Left ventricle myocardium inferior (tissue), 1 donor: ENCODE measurements at places on chromosomes 1 and 21.
A peak's percentile ranks its signal among the peaks of the same experiment; 100 is the strongest.

DNA sequence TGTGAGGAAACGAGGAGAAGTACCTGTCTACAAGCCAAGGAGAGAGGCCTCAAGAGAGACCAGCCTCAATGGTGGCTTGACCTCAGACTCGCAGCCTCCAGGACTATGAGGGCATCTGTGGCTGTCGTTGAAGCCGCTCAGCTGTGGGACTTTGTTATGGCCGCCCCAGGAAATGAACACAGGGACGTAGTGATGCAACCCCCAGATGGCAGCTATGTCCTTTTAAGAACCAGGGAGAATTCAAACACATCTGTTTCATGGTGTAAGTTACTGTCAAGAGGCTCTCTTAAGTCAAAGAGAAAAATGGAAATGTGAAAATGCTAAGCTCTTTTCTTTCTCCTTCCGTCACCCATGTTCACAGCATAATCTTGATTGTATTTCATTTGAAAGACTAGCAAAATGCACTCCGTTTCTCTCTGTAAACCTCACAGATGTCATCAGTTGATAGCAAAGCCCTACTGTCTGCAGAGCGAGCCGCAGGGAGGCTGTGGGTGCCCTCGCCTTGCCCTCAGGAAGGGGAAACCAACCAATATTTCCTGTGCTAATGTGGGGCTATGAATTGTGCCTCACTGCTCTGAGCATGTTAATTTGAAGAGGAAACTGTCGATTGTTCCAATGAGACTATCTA, 21.3 kb downstream of the UBASH3A start:
- DNase-seq = no peak

DNA sequence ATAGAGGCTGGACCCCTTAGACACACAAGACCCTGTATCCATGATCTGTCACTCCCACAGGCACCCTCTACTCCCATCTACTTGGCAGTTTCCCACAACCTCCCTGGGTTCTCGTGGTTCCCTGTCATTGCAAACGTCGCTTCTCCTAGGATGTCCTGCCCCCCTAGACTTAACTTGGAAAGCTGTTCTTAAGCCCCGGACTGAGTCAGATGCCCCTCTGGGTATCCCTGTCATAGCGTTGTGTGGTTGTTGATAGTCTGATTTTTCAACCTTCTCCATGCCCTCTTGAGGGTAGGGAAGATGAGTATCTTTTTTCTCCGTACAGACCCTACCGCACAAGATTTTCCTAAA, 11.8 kb downstream of the RCC1 start:
- DNase-seq = no peak

- DNase-seq = no peak
These were observed 137.0 kb downstream of the LRRC53 start for GRCh38 chr1:74375376-74375775.

GRCh38 chr1:9075022-9075421, 5.6 kb upstream of the SLC2A5 start:
- no peak for DNase-seq

GRCh38 chr1:206464456-206464964, 5.8 kb upstream of the IKBKE start:
- DNase-seq = no peak

DNA sequence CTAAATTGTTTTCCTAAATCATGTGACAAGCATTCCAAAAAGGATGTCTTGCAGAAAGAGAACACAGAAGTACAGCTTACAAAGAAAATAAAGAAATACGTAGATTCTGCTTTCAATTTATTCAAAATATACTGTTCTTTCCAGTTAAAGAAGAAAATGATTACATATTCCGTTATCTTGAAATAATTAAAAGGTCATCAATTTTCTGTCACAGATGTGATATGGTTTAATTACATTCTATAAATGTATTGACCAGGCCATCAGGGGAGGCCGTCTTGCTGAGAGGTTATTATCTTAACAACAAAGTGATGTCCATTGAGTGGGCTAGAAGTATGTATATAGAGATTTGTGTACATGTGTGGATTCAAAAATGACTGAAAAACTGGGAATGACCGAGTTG, 432.9 kb downstream of the SETD4 start:
- DNase-seq = no peak

GRCh38 chr1:176157995-176158394, 49.1 kb downstream of the COP1 start:
- DNase-seq = no peak

DNA sequence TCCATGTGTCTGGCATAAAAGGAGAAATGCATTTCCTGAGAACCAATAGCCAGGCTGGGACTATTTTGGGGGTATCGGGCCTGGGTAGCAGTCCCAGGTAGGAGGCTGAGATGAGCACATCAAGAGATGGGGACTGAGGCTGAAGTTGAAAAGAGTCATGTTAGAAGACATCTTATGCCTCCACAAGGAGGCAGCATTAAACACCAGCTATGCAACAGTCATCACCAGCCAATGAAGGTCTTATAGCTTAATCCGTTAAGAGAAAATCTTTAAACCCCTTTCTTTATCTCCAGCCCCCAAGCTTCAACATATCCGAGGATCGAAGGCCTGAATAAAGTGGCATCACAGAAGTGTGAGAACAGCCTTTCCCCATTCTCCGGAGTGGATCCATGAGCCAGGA, 640.7 kb upstream of the PTBP2 start:
- DNase-seq = no peak

GRCh38 chr1:9753121-9753531, 70.6 kb downstream of the CLSTN1 start:
- peak; percentile 41 for DNase-seq

- DNase-seq = no peak
These were observed 14.6 kb downstream of the SEMA6C start for GRCh38 chr1:151131701-151132334.

GRCh38 chr1:115364780-115365155, 26.7 kb upstream of the NGF start:
- no peak for DNase-seq

DNA sequence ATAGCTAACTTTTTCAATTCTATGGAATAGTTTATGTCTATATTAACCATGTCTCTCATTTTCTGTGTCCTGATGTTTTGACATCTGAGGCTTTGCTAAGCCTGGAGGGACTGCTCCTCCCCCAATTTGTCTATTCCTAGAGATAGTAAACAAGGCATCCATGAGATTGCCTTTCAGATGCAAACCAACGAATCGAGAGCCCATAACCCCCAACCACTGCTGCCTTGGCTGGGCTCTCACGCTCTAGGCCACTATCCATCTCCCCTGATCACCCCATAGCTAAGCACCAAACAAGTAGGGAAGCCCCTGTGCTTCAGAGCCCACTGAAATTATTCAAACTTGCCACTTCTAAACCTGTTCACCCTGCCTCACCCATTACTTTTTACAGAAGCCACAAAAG, 437.7 kb downstream of the SETD4 start:
- no peak for DNase-seq

DNA sequence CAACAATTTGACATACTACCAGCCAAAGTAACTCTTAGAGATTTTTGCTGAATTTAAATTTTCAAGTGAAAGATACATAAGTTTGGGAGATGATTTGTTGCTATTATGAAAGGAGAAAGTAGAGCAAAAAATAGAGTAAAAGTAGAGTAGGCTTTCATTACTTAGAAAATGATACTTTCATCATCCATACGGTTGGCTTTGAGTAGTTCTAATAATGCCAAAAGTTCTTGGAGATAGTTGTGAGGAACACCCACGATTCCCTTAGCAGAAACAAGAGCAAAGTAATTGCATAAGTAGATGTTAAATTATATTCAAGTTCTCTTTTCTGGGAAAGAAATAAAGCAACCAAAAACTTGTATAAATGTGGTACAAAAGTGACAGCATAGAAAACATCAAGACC, 95.0 kb upstream of the VAV3 start:
- no peak for DNase-seq

DNA sequence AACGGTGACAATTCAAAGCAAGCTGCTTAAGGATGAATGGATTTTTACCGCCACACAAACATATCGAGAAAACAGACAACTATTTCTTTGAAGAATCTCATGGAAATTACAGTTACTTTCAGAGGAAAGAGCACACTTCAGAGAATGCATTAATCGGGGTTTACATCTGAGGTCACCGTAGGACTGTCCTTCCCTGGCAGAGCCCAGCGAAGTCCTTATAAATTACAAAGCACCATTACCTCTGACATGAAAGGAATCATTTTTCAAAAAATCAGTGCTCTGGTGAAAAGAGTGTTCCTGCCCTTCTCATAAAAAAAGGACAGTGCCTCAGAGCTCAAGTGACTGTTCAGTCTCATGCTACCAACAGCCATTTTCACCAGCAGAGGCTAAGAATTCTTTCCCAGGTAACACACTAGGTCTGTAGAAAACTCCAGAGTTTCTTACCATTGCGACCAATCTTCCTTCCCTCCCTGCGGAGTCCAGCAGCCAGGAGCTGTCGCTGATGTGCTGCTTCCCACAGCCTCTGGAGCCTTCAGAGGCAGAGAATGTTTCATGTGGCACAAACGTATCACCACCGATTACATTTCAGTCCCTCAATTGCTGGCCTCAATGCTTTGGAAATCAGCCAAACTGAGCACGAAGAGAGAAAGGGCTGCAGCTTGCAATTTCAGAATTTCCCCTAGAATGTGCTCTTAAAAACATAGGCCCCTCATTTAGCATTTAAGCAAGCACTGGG, 75.4 kb downstream of the PLD5 start:
- no peak for DNase-seq

DNA sequence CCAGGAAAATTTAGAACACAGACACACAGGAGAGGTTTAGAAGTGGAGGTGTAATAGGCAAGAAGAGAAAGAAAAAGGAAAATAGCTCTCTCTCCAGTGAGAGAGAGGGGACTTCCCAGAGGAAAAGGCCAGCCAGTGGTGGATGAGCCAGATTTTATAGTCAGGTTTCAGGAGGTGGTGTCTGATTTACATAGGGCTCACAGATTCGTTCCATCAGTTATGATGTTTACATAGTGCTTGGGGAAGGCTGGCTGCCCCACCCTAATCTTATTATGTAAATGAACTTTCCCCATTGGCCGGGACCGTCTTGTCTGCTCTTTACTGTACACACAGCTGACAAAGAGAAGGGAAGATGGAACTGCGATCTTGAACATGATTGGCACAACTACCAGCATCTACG, 797.3 kb downstream of the PLA2G4A start:
- no peak for DNase-seq

- no peak for DNase-seq
These were observed 96.2 kb downstream of the RNF220 start for GRCh38 chr1:44501047-44501890.

DNA sequence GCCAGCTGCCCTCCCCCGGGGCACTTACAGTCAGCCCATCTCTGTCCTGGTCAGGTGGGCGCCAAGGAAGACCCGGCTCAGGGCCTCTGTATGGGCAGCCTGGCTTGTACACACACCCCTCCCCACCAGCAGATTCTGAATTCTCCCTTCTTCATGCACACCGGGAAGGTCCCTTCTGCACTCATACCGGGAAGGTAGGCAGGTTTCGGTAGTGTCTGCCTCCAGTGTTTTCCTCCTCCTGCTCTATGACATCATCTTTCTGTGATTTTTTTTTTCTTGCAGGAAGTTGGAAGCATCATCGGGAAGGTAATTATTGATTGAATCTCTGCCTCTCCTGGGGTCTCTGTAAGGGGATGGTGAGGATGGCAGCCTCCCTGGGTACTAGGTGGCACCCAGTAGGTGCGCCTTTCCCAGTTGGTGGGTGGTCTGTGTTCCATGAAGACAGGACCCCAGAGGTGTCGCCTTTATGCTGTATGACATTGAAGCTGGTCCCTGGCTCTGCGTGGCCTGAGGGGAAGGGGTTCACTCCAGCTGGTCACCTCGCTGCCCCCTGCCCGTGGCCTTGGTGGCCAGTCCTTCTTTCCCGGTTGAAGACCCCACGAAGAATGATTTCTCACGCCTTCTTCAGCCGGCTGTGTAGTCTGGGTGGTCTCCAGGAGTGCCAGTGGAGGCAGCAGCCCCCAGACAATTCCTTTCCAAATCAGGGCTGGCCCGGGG, 82.1 kb upstream of the COL6A1 start:
- DNase-seq = peak; percentile 5

DNA sequence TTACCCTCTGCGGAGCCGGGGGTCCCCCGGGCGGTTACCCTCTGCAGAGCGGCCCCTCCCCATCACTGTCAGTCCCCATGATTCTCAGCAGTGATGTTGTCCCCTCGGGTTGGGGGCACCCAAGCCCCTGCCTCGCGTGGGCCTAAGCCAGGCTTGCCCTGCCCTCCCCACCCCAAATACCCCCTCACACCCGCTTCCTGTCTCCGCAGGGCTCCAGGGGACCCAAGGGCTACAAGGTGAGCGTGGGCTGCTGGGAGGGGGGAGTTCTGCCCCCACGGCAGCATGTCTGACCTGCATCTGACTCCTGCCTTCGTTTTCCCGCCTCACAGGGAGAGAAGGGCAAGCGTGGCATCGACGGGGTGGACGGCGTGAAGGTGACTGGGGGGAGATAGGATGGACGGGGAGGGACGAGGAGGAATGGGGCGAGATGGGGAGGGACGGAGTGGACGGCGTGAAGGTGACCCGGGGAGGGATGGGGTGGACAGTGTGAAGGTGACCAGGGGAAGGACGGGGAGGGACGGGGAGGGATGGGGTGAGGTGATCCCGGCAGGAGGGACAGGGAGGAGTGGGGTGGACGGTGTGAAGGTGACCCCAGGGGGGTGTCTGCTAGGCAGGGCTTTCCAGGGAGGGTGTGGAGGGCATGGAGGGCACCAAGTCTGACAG, 8.6 kb downstream of the COL6A1 start:
- no peak for DNase-seq

DNA sequence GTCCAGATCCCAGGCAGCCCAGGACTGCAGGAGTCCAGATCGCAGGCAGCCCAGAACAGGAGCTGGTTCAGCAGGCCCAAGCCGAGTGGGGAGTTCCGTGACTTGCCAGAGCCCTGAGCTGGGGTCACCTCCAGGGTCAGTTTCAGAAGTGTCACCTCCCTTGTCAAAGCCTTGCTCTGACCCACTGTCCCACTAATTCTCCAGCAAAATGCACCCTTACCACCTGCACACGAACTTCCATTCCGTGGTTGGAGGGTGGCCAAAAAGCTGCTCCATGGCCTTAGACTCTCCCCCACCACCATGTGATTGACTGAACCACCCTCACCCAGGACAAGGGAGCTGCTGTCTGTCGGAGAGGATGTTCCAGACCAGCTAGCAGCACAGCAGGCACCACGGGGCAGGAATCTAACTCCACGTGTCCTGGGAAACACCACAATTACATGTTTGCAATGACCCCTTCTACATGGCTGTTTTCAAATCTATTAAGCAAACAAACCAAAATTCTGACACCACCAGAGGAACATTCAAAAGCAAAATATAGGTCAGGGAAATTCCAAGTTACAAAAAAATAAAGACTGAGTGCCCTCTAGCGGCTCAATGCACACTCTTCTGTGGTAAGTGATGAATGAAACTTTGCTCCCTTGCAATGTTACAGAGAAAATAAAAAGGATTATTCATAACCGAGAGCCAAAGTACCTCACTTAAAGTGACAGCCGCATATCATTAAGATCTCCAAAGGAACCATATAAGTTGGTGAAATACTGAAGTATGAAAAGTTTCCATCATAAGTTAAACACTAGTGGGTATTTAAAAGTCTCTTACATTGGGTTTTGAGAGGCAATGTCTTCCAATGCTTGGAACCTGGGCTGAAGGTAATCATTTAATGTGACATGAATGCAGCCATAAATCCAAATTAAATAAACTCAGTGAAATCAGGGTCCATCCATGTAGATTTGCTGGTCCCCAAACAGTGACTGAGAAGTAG, 76.3 kb downstream of the NPHP4 start:
- DNase-seq = no peak
